ENCODE measurements at places on chromosomes 7 and 10. TPM values are rescaled to one million over a fixed set of nuclear protein-coding genes. Genes with fewer than 3 reads are reported as not detected.
A peak's percentile ranks its signal among the peaks of the same experiment; 100 is the strongest.

- no peak for DNase-seq
- H3K27ac ChIP-seq, result no peak overlapping the region
- H3K36me3 ChIP-seq, result no peaks in the 10 kb centered on the region
- H3K27me3 ChIP-seq, result no peaks in the 10 kb centered on the region
- H3K4me3 ChIP-seq, result no peak overlapping the region
Measured at GRCh38 chr10:29033311-29033940, 255.4 kb upstream of the LYZL1 start.

DNA sequence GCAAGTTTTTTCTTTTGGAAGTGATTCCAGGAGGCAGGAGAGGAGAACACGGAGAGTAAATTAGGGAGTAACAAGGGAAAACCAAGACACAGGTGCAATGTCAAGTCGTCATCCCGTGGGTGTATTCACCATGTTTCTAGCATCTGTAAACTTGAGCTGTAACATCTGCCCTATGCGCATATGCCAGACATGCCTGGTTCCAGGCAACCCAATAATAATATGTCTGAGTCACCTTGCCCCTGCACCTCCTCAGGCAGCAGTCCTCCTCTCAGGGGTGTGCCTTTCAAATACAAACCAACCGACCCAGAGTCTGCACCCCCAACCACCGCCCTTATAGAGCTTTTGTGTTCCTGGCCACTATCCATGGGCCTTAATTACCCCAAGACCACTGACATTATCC lies 107.0 kb upstream of the PDE1C start:
- H3K27ac ChIP-seq, result no peak overlapping the region
- H3K4me3 ChIP-seq, result no peak overlapping the region
- no peaks in the 10 kb centered on the region for H3K36me3 ChIP-seq
- DNase-seq, result no peak
- 0 out of 2 replicates have a peak, but pooled peaks cover 6% of the 10 kb centered on the region for H3K27me3 ChIP-seq
- no peaks in the 10 kb centered on the region for H3K4me1 ChIP-seq

DNA sequence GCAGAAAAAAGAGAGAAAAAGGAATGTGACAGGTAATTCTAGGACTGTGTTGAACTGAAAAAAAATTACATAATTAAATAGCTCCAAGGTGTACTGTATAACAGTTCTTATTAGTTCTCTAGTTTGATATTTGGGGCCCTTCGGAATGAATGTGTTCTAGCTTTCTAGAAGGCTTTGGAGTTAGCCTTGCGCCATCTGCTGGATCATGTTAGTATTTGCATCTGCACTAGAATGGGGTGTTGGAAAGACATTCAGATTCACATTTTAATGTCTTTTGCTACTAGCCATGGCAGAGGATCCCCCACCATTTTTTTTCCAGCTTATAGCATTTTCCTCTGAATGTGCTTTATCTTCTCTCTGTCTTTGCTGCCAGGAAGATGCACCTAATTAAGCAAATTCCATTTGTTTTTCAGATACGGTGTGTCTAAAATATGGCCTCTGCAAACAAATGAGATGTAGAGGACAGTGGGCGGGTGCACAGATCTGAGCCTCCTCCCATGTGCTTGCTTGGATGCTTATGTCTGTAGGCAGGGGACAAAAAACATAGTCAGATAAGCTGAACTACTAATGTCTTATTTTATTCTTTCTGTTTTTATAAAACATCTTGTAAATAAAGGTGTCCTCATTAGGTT lies 238.5 kb downstream of the PHF14 start:
- H3K4me1 ChIP-seq, result no peaks in the 10 kb centered on the region
- no peak overlapping the region for H3K27ac ChIP-seq
- H3K4me3 ChIP-seq, result no peak overlapping the region
- DNase-seq, result peak; percentile 41

DNA sequence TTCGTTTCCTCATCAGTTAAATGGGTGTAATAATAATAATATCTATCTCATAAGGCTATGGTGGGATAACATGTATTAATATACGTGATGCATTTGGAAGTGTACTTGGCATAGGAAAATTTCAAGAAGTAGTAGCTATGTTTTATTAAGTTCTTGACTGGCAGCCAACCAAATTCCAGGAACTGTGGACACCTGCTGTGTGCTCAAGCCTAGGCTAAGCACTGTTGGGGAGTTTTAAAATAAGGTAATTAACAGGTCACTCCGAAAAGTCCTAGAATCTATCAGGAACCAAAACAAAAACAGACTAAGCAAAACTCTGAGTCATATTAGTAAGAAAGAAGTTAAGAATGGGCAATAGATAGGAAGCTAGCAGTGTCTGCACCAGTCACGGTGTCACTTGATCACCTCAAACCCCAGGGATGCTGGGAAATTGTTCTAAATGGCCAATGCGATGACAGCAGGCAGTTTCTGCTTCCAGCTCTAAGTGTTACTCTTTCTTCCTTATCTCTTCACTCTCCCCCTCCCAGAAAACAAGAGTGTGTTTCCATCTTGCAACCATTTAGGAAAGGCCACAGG lies 92.0 kb upstream of the GDF10 start:
- no peaks in the 10 kb centered on the region for H3K27me3 ChIP-seq
- no peak overlapping the region for H3K27ac ChIP-seq
- no peak for DNase-seq

DNA sequence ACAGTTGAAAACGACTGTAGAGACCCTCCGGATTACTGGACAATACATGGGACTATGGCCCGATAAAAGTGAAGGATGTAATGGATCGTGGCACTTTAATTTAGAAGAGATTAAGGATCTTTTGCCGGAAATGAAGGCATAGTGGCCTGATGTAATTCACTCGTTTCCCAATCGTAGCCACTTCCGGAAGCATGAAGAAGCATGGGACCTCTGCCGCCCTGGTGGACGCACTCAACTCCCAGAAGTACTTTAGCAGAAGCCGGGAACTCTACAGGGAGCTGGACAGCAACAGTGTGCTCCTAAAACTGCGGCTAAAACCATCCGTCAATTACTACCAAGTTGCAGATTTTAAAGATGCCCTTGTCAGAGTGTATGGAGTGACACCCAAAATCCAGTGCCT lies 59.6 kb upstream of the NUPR2 start:
- no peaks in the 10 kb centered on the region for H3K4me1 ChIP-seq
- H3K4me3 ChIP-seq, result no peak overlapping the region
- DNase-seq, result no peak
- H3K27ac ChIP-seq, result no peak overlapping the region

DNA sequence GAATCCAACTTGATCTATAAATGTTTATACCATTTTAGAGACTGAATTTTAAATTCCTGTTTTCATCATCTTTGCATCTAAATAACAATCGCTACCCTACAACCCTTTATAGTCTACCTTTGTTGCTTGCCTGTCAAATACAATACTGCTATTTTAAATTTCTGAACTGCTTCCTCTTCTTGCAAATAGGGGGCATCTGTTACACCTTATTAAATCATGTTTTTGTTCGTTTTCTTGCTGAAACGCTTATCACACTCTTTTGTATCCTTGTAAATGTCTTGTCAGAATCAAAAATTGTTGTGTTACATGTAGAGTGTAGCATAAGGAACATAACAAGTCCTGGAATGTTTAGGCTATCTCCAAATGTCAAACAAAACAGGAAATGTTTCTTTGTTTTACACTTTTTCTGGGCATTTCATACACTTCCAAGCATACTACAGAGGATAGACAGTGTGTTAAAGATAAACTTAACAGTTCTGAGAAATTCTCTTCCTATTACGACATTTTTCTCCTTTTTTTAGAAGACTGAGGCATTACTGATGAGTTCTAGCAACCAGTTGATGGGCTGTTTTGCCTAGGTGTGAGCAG lies 281.3 kb downstream of the GPR158 start:
- no peak for DNase-seq
- no peak overlapping the region for H3K27ac ChIP-seq
- H3K27me3 ChIP-seq, result no peaks in the 10 kb centered on the region
- no peaks in the 10 kb centered on the region for H3K4me1 ChIP-seq
- H3K4me3 ChIP-seq, result no peak overlapping the region
- no peaks in the 10 kb centered on the region for H3K36me3 ChIP-seq

DNA sequence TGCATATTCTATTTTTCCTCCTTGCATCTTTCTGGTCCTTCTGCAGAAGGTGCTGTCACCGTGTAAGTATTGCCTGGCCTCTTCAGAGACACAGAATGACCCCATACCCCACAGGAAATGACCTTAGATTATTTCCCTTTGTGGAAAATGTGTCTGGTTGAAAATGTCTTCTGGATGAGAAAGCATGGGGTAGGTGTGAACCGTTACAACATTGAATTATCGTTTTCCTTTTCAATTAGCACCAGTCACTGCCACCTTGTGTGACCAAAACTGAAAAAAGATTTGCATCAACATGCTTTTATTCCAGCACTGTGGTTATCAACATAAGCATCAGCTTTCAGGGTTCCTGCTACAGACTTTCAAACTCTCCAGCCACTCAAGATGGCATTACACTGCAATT lies 58.0 kb upstream of the CELF2 start:
- no peaks in the 10 kb centered on the region for H3K4me1 ChIP-seq
- 0 out of 2 replicates have a peak, but pooled peaks cover 12% of the 10 kb centered on the region for H3K27me3 ChIP-seq
- H3K27ac ChIP-seq, result no peak overlapping the region
- H3K4me3 ChIP-seq, result no peak overlapping the region
- no peak for DNase-seq

GRCh38 chr10:21281765-21282484 lies 243.6 kb downstream of the SKIDA1 start:
- peaks cover 24% of the 10 kb centered on the region for H3K4me1 ChIP-seq
- H3K4me3 ChIP-seq, result no peak overlapping the region
- no peaks in the 10 kb centered on the region for H3K36me3 ChIP-seq
- DNase-seq, result no peak

DNA sequence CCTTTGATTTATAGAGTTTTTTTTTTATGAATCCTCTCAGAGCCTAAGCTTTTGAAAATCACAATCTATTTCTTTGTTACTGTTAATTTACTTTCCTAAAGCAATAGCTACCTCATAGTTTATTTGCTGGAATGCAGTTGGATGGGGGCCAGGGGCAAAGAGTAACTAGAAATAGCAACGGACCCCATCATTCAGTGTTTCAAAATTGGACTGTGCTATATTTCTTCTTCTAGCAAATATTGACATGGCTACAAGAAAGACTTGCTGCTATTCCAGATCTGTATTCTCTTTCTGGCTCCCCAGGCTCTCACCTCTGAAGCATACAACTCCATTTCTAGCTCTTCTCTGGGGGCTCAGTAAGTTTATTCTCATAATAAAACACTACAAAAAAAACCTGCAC lies 661.6 kb upstream of the NRG3 start:
- no peak for DNase-seq
- no peaks in the 10 kb centered on the region for H3K27me3 ChIP-seq
- H3K27ac ChIP-seq, result no peak overlapping the region
- H3K4me1 ChIP-seq, result no peaks in the 10 kb centered on the region

DNA sequence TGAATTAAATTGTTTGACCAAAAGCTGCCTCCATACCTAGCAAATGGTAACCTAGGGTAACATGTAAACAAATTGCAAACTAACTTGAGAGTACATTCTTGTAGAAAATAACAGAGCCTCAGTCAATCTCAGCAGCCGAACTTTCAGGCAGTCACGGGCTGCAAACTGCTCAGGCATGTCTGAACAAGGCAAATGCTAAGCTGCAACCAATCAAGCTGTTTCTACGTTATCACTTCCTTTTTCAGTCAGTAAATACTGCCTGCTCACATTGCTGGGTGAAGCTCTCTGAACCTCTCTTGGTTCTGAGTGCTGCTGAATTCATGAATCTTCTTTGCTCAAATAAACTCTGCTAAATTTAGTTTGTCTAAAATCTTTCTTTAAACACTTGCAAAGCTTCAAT lies 1212.4 kb downstream of the SORCS1 start:
- no peaks in the 10 kb centered on the region for H3K36me3 ChIP-seq
- no peaks in the 10 kb centered on the region for H3K4me1 ChIP-seq
- H3K27me3 ChIP-seq, result no peaks in the 10 kb centered on the region
- H3K27ac ChIP-seq, result no peak overlapping the region

DNA sequence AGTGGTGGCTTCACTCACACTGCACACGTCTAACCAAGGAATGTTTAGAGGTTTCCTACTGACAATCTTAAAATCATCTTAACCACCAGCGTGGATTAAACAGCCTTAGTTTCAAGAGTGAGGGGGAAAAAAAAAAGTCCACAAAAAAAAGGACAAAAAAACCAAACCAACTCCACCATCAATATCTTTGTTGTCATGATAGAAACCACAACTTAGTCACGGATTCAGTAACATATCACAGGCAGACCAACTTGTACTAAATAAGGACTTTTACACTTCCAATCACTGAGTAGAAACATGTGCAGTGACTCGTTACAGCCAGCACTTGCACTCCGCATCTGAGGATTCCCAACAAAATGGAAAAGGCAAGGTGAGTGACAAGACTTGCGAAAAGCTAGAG lies 46.5 kb downstream of the FAM171A1 start:
- no peaks in the 10 kb centered on the region for H3K36me3 ChIP-seq
- no peak overlapping the region for H3K27ac ChIP-seq
- peaks cover 33% of the 10 kb centered on the region for H3K27me3 ChIP-seq
- no peak overlapping the region for H3K4me3 ChIP-seq
- DNase-seq, result no peak

- no peaks in the 10 kb centered on the region for H3K27me3 ChIP-seq
- H3K4me1 ChIP-seq, result no peaks in the 10 kb centered on the region
- H3K36me3 ChIP-seq, result peaks cover 8% of the 10 kb centered on the region
- no peak for DNase-seq
Measured at GRCh38 chr7:39686261-39686924, 63.0 kb downstream of the RALA start.

- DNase-seq, result no peak
- no peaks in the 10 kb centered on the region for H3K36me3 ChIP-seq
- H3K4me3 ChIP-seq, result no peak overlapping the region
- H3K27me3 ChIP-seq, result no peaks in the 10 kb centered on the region
Measured at GRCh38 chr7:79063019-79063698, 390.3 kb downstream of the MAGI2 start.

GRCh38 chr10:49827297-49827696 lies 65.2 kb upstream of the OGDHL start:
- no peak for DNase-seq
- H3K36me3 ChIP-seq, result 0 out of 2 replicates have a peak, but pooled peaks cover 3% of the 10 kb centered on the region
- H3K27ac ChIP-seq, result no peak overlapping the region
- no peak overlapping the region for H3K4me3 ChIP-seq

DNA sequence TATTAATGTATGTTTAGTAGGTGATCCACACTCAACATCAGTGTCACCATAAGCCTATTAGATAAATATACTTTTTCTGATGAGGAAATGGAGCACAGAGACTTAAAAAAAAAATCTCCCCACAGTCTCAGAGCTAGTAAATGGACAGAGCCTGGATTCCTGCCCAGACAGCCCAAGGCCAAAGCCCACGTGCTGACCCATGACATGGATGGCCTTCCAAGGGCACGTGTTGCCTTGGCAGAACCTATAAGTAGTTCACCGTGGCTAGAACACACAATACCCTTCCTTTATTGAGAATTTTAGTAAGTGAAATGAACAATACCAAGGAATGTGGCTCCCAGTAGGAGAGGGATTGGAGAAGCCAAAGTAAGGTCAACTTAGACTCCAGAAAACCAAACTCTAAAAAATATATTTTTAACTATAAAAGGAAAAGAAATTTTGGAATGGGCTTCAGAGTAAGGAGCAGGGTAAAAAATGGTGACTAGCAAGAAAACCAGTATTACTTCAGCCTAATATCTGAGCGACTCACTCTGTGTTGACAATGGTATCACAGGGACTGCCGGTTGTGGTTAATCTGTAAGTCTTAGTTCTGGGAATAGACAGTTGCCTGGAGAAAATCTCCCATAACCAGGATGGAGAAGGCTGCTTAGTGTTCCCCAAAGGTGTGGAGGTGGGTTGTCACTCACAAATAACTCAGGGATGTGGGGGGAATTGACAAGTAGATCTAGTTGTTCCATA lies 223.0 kb downstream of the SORCS1 start:
- H3K36me3 ChIP-seq, result no peaks in the 10 kb centered on the region
- no peaks in the 10 kb centered on the region for H3K4me1 ChIP-seq
- no peak overlapping the region for H3K4me3 ChIP-seq
- H3K27ac ChIP-seq, result no peak overlapping the region

Gene SPACDR
- 4.2 TPM for total RNA-seq

Gene TMEM176B
- 2.3 TPM for total RNA-seq

Gene PPP1R3C
- total RNA-seq, result 1.5 TPM

Gene VWA2
- 0.48 TPM for total RNA-seq

Data from PC-9 (cell line).